Central memory CD4-positive, alpha-beta T cell (primary cell): ENCODE measurements at places on chromosomes 4 and X.
A peak's percentile ranks its signal among the peaks of the same experiment; 100 is the strongest.

DNA sequence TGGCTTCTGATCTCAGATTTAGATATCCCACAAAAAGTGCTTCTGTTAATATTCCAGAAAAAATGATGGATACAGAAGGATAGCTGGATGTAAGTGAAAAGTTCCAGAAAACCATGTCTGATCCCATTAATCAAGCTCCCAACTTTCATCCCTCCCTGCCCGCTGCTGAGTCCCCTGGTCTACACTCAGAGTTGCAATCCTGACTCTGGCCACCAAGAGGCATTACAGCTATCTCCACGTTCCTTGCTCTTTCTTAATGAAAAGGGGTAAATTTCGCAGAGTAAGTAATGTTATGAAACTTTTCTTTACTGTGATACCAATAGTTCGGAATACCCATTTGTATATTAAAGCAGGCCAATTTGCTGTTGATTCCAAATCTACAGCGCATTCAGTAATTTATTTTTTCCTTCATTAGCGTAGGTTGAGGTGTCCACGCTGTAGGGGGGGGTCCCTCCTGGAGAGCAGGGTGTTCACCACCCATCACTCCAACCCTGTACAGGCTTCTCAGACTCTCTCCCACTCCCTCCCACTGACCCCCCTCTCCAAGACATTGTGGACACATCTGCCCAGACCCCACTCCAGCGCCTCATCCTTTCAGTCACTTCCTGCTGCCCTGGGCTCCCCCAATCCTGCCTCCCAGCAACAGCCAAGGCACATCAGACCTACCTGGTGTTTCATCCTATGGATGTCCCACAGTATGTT is 55.1 kb downstream of the RAB40A start:
- peak; percentile 21 for DNase-seq

GRCh38 chr4:75980576-75980975 is 10.2 kb downstream of the SDAD1 start:
- no peak for DNase-seq

- no peak for DNase-seq
These were observed 132.2 kb downstream of the STIM2 start for GRCh38 chr4:26992657-26993361.

GRCh38 chr4:152643153-152644035 is 36.4 kb downstream of the TMEM154 start:
- peak; percentile 4 for DNase-seq

GRCh38 chr4:54609310-54609709 is 48.4 kb upstream of the KIT start:
- no peak for DNase-seq

- DNase-seq, result no peak
These were observed 50.2 kb downstream of the SMAD1 start for GRCh38 chr4:145531859-145532258.

GRCh38 chr4:77146186-77147078 is 10.6 kb upstream of the CCNG2 start:
- no peak for DNase-seq

- DNase-seq, result no peak
These were observed 644.1 kb upstream of the TENM3 start for GRCh38 chr4:181599134-181599533.

GRCh38 chr4:181966104-181966551 is 277.1 kb upstream of the TENM3 start:
- DNase-seq, result no peak

- DNase-seq, result no peak
These were observed 596.3 kb downstream of the FAT4 start for GRCh38 chr4:125911058-125911457.

- no peak for DNase-seq
These were observed 224.0 kb upstream of the HHIP start for GRCh38 chr4:144421839-144422565.

GRCh38 chrX:45424326-45424725 is 223.7 kb upstream of the DIPK2B start:
- no peak for DNase-seq

DNA sequence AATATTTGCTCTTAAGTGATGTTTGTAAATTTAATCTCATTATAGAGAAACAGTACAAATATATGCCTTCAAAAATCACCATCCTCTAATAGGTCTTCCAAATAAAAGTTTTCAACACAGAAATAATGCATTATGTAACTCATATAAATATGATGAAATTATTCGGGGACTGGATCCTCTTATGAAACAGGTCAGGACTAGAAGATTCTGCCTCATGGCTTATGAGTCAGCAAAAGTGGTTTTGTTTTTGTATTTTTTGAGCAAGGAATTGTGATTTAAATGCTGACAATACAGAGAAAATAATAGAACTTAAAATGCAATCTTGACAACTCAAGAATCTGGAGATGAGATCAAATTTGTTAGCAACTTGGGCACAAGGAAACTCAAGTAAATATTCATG is 179.7 kb upstream of the NDP start:
- no peak for DNase-seq

- DNase-seq, result no peak
These were observed 147.1 kb downstream of the CPEB2 start for GRCh38 chr4:15149234-15149838.

GRCh38 chr4:85865256-85865655 is 390.3 kb downstream of the ARHGAP24 start:
- no peak for DNase-seq

GRCh38 chr4:121712001-121712651 is 15.3 kb upstream of the ANXA5 start:
- no peak for DNase-seq

- no peak for DNase-seq
These were observed at the start of gene CWH43 for GRCh38 chr4:48985976-48986653. TSS of gene CWH43 (plus strand) at chr4:48986275. CDS start at chr4:48986430, 155 bp downstream.

DNA sequence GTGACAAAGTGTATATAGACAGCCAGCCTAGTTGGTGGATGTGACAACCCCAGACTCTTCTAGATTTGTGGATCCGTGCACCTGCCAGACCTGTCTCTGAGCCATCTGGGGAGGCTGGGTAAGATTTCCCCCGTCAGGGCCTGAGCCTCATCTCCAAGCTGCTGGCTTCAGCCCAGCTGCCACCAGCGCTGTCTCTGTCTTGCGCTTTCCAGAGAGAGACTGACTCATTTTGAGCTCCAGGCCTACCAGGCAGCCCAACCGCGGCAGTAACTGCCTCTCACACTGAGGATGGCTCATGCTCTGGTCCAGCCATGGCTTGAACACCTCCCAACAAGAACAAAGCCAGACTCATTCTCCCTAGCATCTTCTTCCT is 26.4 kb downstream of the NOP14 start:
- no peak for DNase-seq

DNA sequence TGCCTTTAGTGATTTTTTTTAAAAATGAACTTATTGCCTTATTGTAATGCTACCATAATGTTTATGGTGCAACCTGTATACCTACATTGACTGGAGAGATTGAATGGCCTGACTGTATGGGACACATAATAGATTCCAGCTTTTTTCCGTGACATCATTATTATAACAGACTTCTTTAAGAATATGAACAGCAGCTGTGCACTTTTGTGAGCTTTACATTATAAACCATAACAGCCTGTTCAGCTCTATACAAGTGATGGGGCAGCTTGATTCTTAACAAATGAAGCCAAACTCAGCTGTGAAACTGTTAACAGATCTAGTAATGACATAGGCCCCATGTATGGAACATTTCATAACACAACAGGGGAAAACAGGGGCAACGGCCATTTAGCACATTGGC is 187.0 kb downstream of the BMPR1B start:
- no peak for DNase-seq

- DNase-seq, result no peak
These were observed 124.6 kb upstream of the ACSL4 start for GRCh38 chrX:109857584-109858228.

DNA sequence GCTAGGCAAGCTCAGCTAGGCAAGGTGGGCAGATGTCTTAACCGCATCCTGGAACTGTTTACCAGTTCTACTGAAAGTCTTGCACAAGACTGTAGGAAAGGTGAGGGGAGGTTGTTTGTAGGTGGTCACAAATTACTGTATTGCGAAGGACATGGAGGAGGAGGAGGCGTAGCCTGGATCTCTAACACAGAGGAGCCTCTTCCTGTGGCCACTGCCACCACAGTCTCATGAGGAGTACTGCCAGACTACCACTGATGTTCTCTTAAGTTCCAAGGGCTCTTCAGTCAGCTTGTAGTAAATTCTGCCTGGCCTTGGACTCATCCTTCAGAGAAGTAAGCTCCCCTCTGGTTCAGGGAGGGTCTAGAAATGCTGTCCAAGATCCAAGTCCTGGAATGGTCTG is 258.6 kb downstream of the FAT4 start:
- DNase-seq, result no peak
